ENCODE measurements at places on chromosomes 2 and 18. TPM values are rescaled to one million over a fixed set of nuclear protein-coding genes. Genes with fewer than 3 reads are reported as not detected.

- no peak overlapping the region for H3K27ac ChIP-seq
- no peaks in the 10 kb centered on the region for H3K36me3 ChIP-seq
- no peaks in the 10 kb centered on the region for H3K4me1 ChIP-seq
- H3K27me3 ChIP-seq = no peaks in the 10 kb centered on the region
- no peak for DNase-seq
These were observed 150.6 kb downstream of the RIF1 start for GRCh38 chr2:151560289-151560688.

DNA sequence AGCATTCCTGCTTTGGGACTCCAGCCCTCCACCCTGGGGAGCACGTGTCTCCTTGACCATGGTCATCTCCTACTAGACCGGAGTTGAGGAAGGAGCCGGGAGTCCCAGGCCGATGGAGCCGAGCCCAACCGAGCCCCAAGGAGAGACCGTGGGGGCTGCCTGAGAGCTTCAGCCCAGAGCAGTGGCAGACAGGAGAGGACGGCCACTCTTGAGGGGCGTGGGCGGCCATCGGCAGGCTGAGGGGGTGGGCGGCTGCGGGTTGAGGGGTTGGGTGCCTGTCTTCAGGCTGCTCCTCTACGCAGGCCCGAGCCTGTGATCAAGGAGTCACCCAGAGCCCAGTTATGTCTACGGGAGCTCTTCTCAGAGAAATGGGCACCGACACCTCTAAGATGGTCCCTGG, 158.7 kb downstream of the PXDN start:
- DNase-seq = no peak
- H3K4me3 ChIP-seq = no peak overlapping the region
- peaks cover 69% of the 10 kb centered on the region for H3K27me3 ChIP-seq
- H3K36me3 ChIP-seq = no peaks in the 10 kb centered on the region
- H3K27ac ChIP-seq = no peak overlapping the region
- H3K4me1 ChIP-seq = no peaks in the 10 kb centered on the region

Gene ST6GAL2
- 5.8 TPM for total RNA-seq

GRCh38 chr2:88818381-88818780, 126.9 kb downstream of the RPIA start:
- no peaks in the 10 kb centered on the region for H3K4me1 ChIP-seq
- no peak for DNase-seq
- H3K27me3 ChIP-seq = no peaks in the 10 kb centered on the region

DNA sequence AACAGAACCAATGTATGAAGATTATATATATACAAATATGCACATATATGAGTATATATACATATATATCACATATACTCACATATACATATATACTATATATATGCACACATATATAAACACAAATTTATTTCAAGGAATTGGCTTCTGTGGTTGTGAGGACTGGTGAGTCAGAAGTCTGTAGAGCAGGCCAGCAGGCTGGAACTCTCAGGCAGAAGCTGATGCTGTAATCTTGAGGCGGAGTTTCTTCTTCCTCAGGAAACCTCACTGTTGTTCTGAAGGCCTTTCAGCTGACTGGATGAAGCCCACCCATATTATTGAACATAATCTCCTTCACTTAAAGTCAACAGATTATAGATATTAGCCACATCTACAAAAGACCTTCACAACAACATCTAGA, 143.9 kb upstream of the CREB1 start:
- H3K4me1 ChIP-seq = no peaks in the 10 kb centered on the region
- H3K27ac ChIP-seq = no peak overlapping the region

DNA sequence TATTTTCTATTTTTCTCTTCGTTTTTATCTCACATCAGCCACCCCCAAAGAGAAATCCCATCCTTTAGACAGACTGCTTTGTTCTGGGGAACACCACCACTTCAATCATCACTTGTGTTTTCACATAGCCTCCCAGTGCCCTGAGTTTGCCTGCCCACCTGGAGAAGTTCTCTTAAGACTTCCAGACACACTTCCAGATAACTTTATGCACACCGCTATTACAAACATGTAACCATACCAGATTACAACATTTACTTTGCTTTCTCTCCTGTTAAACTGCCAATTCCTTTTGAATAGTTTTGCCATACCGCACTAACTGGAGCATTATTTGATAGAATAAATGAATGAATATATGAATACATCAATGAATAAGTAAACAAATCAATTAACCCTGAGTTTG, 1353.6 kb downstream of the DPP10 start:
- DNase-seq = no peak
- no peaks in the 10 kb centered on the region for H3K4me1 ChIP-seq
- H3K27me3 ChIP-seq = no peaks in the 10 kb centered on the region
- no peak overlapping the region for H3K27ac ChIP-seq
- H3K4me3 ChIP-seq = no peak overlapping the region

GRCh38 chr2:239551206-239551605, 150.4 kb upstream of the HDAC4 start:
- peaks cover 4% of the 10 kb centered on the region for H3K4me1 ChIP-seq
- H3K27me3 ChIP-seq = peaks cover 46% of the 10 kb centered on the region
- no peak overlapping the region for H3K27ac ChIP-seq
- H3K36me3 ChIP-seq = no peaks in the 10 kb centered on the region
- no peak for DNase-seq

Gene CYP26B1
- total RNA-seq = not detected

All from stomach (tissue), 19 donors.